KBM-7 (cell line): ENCODE measurements at places on chromosomes 12 and 14.

- peak; percentile 55 for DNase-seq
Measured at GRCh38 chr12:55705782-55706402, 1.8 kb downstream of the ITGA7 start.

DNA sequence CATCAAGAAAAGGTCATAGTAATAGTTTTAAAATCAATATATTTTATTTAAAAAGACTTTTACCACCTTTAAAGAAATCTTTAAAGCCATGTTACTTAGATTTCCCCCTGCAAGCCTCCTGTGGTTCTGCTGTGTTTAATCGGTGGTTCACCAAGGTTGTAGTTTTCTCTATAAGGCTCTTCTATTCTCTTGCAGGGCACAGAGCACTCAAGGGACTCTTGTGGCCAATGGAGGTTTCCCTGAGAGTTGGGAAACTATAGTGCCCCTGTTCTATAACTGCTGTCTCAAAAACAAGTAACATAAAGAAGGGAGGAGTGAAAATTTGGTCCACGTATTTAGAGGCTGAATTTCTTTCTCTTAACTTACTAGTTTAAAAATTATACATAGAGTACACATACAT is 25.0 kb downstream of the DACT1 start:
- DNase-seq = no peak

- no peak for DNase-seq
Measured at GRCh38 chr14:101723061-101723595, 38.4 kb upstream of the PPP2R5C start.

DNA sequence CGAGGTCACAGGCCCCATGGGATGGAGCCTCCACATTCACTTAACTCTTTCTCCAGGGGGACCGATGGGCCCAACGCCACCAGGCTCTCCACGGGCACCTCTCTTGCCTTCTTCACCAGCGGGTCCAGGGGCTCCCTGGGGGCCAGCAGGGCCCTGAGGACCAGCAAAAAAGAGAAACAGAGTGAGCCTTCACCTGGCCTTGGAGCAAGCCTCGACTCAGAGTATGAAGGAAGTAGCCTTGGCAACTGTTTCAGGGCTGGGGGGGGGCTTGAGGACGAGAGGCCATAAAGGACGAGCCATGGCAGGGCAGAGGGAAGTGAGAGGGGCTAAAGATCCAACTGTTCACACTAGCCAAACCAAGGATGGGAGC is 18.0 kb downstream of the COL2A1 start:
- no peak for DNase-seq

- no peak for DNase-seq
Measured at GRCh38 chr12:89497005-89497404, 27.6 kb downstream of the GALNT4 start.

GRCh38 chr12:89924191-89924590 is 215.6 kb upstream of the ATP2B1 start:
- no peak for DNase-seq

GRCh38 chr12:400828-401227 is 616 bp upstream of the CCDC77 start:
- no peak for DNase-seq

DNA sequence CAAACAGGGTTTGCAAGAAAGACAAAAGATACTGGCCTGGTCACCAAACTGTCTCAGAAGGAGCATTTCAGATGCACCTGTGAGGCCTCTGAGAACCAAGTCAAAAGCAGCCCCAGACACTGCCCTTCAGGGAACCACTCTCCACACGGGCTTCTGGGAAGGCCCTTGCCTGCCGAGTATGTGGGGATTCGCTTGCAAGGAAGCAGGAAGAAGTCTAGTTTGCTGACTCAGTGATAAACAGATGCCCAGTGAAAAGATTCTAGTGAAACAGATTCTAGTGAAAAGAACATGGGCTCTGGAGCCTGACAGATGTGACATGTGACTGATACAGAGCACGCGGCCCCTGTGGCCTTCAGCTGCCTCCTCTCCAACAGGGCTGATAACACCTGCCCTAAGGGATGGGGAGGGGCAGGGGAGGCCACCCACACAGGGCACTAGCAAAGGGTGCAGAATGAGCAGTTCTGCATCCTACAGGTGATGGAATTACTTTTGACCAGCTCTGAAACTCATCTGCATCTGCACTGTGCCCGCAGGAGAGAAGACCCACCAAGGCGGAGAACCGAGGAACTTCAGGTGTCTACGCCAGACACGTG is 19.1 kb downstream of the AMN start:
- DNase-seq = no peak

DNA sequence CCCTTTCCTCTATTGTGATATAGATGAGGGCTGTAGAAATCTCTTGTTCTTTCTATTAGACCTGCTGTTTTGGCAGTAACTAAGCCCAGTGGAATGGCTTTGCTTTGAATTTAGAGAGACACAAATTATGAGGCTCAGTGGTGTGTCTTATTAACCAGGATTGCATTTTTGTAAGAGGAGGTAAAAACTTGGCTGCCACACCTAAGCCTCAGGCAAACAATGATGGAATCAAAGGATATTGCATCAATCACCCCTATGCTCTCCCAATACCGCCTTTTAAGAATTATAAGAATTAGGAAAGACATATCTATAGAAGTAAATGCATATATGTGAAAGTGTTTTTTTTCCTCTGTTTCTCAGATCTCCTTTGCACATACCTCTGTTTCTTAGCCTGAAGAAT is 63.3 kb downstream of the ACSS3 start:
- DNase-seq = no peak

DNA sequence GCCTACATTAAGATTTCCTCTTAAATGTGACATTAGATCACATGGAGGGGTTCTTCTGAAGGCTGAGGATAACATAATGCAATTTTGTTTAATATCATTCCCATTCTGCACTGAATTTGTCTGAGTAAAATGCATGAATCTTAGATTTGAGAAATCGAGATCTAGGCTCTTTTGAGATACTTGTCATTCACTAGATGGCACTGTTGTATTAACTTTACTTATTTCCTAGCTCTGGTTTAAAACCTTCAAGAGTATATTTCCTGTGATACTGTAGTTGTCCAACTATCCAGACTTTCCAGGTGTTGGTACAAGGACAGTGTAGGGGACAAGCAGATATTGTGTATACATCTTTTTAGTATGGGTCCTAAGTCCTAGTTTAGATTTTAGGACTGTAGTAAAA is 91.7 kb upstream of the SEL1L start:
- DNase-seq = peak; percentile 24

- DNase-seq = no peak
Measured at GRCh38 chr14:80570930-80571298, 359.6 kb upstream of the DIO2 start.

- no peak for DNase-seq
Measured at GRCh38 chr14:60204843-60205774, 39.9 kb upstream of the DHRS7 start.

- no peak for DNase-seq
Measured at GRCh38 chr12:76890151-76891143, 11.6 kb upstream of the CSRP2 start.

- DNase-seq = no peak
Measured at GRCh38 chr14:89320381-89321000, 96.5 kb downstream of the FOXN3 start.

DNA sequence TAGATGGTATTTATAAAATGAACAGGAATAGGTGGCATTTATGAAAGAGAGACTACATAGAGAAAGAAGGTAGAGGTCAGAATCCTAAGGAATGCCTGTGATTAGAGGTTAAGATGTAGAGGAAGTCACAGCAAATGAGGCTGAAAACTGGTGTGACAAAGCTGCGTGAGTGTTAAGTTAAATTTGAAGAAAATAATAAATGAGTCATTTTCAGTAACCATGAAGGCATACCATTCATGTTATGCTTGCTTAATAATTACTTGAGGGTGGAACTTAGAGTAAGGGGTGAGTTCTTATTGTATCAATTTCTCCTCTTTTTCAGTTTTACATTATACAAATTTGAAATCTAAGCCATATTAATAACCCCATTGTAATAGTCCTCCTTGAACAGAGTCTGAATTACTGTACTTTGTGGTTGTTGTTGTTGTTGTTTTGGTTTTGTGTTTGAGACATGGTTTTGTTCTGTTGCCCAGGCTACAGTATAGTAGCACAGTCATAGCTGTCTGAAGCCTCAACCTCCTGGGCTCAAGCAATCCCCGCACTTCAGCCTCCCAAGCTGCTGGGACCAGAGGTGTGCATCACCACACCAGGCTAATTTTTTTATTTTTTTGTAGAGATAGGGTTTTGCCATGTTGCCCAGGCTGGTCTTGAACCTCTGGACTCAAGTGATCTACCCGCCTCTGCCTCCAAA is 761.5 kb downstream of the GALC start:
- no peak for DNase-seq

- peak; percentile 55 for DNase-seq
Measured at GRCh38 chr12:14417715-14418114, 52.2 kb downstream of the ATF7IP start.

GRCh38 chr12:122858591-122859302 is 23.5 kb downstream of the HIP1R start:
- no peak for DNase-seq

DNA sequence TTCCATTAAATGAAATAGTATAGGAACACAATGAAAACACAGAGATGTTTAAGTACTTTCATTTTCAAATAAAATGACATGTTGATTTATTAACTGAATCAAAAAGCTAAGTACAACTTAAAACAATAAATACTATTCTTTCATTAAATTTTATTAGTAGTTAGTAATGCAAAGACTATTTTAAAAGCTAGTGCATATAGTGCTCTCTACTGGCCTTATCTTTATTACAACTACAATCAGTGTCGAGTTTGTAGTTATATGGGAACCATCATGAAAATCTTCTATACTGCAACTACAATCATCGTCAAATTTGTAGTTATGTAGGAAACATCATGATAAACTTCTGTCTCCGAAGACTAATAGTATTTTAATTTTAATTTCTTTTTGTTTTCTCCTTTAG is 8.9 kb upstream of the LIN7A start:
- no peak for DNase-seq

DNA sequence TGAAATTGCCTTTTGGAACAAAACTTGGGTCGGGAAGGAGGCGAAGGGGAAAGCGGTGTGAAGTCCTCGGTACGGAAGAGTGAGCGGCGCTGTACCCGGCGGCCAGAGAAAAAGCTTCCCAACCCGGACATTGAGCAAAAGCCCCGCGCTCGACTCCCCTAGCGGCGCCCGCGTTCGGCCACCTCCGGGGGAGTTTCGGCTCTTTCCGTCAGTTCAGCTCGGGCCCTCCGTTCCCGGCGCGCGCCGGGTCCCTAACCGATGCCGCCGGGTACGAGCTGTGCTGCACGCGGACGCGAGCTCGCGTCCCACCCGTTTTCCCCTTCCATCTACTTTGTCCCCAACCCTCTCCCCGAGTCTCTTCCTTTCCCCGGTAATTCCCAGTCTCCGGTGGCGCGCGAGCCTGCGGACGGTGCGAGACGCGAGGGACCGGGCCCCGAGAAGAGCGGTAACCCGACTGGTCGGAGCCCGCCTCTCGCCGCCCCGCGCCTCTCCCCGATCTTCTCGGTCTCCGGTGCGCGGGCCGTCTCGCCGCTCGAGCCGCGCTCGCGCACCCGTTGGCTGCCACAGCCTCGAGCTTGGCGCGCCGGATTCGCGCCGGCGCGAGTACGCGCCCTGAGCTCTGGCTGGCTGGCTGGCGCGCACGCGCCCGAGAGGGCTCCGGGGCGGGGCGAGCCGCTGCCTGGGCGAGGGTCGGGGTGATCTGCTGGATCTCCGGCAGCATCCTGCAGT is 446 bp upstream of the SPATS2 start:
- DNase-seq = peak; percentile 96
